ELR (cell line): ENCODE measurements at places on chromosomes 16 and 17.

GRCh38 chr17:16273499-16273898 lies 56.5 kb downstream of the PIGL start:
- DNase-seq = peak; percentile 89

DNA sequence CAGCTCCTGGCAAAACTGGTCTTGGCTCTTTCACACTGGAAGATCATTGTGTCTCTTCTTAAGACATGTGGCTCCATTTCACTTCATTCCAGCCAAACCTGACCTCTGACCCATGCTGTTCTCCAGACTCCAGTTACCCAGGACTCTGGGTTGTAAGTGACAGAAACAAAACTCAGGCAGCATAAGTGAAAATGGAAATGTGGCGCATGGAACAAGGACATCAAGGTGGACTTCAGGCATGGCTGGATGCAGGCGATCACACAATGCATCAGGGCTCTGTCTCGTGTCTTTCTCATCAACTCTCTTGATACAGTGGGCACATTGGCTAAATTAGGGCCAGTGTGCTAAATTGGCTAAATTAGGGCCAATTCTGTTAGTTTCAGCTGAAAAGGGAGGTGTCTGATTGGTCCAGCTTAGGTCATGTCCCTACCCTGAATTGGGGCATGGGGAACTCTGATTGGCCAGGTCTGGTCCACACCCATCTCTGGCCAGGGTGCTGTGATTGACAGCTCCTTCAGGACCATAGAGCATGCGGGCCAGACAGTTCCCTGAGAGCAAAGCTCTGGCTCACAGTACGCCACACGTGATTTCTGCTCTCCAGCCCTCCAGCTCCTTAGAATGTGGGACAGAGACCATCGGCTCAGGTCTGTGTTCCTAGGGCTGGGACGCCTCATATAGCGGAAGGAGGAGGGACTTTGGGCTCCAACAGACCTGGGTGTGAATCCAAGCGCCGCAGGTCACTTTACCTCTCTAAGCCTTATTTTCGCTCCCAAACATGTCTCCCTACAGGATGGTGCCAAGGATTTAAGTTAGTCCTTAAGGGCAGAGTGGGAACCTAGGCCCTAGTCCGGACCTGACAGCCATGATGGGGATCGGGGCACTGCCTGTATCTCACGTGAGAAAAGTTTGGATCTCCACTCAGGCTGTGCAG lies 17.5 kb downstream of the SOCS1 start:
- no peak for DNase-seq

DNA sequence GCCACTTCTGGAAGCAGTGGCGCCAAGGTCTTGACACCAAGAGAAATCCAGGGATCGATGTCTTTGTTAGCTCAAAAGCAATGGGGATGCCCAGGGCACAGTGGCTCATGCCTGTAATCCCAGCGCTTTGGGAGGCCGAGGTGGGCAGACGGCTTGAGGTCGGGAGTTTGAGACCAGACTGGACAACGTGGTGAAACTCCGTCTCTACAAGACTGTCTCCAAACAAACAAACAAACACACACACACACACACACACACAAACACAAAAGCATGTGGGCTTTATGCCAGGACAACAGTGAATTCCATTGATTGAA lies 22.4 kb upstream of the FAAP100 start:
- DNase-seq = no peak

DNA sequence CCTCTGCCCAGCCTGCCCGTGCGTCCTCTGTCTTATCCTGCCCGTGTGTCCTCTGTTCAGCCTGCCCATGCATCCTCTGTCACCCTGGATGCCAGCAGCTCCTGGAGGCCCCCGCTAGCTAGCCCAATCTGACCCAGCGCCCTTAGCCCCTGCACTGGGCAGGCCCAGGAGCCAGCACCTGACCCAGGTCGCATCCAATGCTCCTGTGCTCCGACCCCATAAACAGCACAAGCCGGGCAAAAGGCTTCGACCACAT lies 13.1 kb downstream of the CDH15 start:
- no peak for DNase-seq

DNA sequence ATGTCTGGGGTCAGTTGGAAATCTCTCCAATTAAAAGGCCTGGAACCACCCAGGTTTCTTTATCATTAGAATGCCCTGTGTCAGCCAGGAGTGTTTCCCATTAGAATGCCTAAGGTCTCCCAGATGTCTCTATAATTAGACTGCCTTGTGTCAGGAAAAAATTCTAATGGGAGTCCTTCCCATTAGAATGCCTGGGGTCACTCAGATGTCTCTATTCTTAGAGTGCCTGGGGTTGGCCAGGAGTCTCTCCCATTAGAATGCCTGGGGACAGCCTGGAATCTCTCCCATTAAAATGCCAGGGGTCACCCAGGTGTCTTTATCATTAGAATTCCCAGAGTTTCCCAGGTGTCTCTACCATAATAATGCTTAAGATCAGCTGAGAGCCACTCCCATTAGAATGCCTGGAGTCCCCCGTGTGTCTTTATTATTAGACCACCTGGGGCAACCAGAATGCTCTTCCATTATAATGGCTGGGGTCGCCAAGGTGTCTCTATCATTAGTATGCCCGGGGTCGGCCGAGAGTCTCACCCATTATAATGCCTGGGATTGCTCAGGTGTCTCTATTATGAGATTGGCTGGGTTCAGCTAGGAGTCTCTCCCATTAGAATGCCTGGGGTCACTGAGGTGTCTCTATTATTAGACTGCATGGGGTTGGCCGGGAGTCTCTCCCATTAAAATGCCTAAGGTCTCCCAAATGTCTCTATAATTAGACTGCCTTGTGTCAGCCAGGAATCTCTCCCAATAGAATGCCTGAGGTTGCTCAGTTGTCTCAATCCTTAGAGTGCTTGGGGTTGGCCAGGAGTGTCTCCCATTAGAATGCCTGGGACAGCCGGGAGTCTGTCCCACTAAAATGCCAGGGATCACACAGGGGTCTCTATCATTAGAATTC lies 2254.6 kb downstream of the TP53TG3F start:
- no peak for DNase-seq

DNA sequence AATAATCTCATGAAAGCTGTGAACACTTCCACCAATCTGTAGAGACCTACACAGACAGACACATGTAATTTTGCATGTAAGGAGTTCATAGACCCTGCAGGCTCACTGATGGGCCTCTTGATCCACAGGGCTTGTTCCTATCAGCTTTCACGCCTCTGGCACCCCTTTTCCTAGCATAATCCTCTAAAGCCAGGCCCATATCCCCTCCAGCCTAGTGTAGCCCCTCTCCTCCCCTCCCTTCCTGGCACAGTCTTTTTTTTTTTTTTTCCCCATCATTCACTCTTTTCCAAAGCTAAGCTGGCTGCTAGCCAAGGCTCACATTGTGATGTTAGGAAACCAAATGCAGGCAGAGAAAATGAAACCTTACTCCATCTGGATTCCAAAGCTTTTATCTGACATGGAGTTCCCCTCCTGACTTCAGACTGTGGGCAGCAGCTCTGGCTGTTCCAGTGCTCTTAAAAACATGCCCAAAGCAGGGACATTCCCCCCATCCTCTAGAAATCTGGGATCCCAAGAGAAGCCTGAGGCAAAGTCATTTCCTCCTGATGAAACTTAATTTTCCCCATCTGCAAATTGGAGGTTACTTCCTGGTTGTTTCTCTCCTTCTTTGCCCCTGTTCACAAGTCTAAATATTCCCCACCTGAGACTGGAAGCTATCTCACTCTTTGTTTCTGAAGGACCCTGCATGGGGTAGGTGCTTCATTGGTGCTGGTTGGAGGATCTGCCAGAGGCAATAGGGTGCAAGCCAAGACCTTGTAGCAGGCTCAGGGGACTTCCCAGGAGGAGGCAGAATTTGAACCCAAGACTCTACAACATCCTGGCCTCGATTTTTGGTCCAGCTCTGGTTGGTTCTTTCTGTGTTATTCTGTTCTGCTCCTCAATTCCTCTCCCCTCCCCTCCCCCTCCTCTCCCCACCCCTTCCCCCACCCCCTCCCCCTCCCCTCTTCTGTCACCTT lies 9.9 kb upstream of the CCL5 start:
- DNase-seq = peak; percentile 42

GRCh38 chr16:53945996-53946395 lies 242.0 kb downstream of the FTO start:
- peak; percentile 61 for DNase-seq

GRCh38 chr17:64780096-64781013 lies 118.2 kb upstream of the SMURF2 start:
- peak; percentile 54 for DNase-seq

GRCh38 chr16:66161942-66162341 lies 204.5 kb upstream of the CDH5 start:
- DNase-seq = no peak

DNA sequence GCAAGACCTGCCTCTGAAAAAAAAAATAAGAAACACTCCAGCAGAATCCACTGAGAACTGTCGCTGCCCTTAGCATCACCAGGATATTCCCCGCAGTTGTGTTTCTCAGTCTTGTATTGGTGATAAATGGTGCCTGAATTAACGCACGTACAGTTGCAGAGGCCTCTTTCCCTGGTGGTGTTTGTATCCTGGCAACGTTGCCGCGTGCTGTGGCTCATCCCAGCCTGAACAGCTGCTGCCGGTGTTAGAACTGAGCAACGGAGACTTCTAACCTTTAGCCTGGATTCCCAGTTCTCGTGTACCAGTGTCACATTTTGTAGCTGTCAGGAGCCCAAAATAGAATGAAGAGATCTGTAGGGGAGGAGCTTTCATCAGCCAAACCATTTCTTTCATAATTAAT lies 4.8 kb downstream of the MLYCD start:
- DNase-seq = no peak

- DNase-seq = no peak
Observed at GRCh38 chr17:55324296-55324978, 59.7 kb downstream of the HLF start.

DNA sequence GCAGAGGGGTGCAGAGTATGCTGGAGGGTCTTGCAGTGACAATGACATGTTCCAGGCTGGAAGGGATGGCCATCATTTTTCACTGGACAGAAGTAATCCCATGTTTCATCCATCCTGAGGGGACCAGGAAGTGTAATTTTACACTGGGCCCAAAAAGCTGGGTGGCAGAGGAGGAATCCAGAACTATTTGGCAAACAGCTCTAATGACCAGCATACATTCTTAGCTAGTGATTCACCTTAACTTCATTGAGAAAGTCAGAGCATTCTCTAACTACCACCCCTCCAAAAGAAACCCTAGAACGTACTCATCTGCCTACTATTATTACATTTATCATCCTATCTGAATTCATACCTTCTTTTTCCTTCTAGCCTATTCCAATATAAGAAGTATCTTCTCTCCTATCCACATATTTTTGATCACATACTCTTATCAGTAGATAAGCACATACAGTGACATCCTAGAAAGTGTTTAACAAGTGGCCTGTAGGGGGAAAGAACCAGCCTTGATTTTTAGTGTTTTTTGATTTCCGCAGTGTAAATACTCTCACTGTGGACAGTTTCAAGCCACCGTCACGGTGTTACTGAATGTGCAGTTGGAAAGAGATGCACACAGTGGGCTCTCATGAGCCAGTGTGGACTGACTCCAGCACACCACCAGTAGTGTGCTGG lies 118.1 kb downstream of the FTO start:
- DNase-seq = peak; percentile 88

DNA sequence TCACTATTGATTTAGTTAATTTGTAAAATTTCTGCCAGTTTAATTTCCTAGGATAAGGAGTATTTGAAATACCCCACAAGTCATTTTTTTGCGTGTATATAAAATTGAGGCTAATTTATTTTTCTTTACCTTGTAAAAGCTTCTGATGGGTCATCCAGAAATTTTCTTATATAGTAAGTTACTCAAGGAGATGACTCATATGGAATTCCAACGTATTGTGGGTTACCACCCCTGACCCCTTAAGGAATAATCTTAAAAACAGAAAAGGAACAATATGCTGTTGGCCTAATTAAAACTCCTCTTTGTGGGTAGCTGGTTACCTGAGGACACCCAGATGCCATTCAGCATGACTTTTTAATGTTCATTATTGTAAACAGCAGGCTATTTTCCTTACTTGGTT lies 13.6 kb downstream of the HEATR6 start:
- DNase-seq = peak; percentile 95

DNA sequence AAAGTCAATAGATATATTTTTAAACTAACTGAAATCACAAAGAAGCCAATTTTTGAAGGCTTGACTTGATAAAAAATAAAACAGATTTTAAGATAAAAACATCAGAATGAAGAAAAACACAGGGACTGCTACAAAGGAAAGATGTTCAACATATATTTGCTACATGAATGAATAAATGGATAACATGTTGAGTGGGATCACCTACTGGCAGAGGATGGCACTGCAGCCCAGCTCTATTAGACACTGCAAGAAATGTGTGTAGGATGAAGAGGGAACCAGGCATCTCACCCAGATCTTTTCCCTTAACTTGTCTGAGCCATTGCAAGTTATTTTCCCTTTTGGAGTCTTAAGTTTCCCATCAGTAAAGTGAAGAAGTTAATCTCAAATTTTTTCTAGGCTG lies 4.2 kb downstream of the AIPL1 start:
- no peak for DNase-seq

GRCh38 chr16:66515596-66516508 lies 34.1 kb downstream of the TK2 start:
- DNase-seq = peak; percentile 70

DNA sequence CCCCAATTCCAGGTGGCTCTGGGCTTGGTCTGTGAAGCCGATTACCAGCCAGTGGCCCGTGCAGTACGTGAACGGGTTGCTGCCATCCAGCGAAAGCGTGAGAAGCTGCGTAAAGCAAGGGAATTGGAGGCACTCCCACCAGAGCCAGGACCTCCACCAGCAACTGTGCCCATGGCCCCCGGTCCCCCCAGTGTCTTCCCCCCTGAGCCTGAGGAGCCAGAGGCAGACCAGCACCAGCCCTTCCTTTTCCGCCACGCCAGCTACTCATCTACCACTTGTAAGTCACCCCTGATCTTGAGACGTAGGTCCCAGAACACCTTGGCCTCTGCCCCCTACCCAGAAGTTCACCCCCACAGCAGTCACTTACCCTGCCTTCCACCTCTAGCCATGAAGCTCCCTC lies 6.9 kb downstream of the WNK4 start:
- DNase-seq = no peak

DNA sequence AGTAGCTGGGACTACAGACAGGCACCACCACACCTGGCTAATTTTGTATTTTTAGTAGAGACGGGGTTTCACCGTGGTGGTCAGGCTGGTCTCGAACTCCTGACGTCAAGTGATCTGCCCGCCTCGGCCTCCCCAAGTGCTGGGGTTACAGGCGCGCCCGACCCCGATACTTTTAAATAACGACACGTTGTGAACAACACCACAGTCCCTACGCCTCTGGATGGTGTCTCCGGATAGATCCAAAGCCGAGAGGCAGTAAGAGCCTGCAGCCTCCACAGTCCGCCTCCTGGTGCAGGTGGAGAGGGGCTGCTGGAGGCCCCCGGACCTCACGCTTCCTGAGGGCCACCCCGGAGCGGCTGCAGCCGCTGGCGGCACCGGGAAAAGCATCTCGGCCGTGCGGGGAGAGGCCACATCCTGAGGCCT lies 741 bp upstream of the TLCD3A start:
- DNase-seq = no peak
